Activated CD8-positive, alpha-beta memory T cell treated with anti-CD3 and anti-CD28 coated beads, Interleukin-2, amount 10 ng/mL, durations not matched to agents 7 days and 5 days (primary cell): ENCODE measurements at places on chromosomes 4 and X. TPM values are rescaled to one million over a fixed set of nuclear protein-coding genes. Genes with fewer than 3 reads are reported as not detected.

- no peak for DNase-seq
Observed at GRCh38 chr4:181597766-181598165, 645.4 kb upstream of the TENM3 start.

TMEM35A gene
- not detected for total RNA-seq

C4orf50 gene
- total RNA-seq = 1.1 TPM

SLIT2 gene
- total RNA-seq = not detected

- no peak for DNase-seq
Observed at GRCh38 chr4:87738483-87738882, 60.9 kb upstream of the IBSP start.

- no peak for DNase-seq
Observed at GRCh38 chrX:28520786-28521185, 66.5 kb upstream of the IL1RAPL1 start.
